Immature natural killer cell (primary cell): ENCODE measurements at places on chromosomes 4 and X.

GRCh38 chr4:138241281-138242075 is 671 bp downstream of the SLC7A11 start:
- DNase-seq: no peak

DNA sequence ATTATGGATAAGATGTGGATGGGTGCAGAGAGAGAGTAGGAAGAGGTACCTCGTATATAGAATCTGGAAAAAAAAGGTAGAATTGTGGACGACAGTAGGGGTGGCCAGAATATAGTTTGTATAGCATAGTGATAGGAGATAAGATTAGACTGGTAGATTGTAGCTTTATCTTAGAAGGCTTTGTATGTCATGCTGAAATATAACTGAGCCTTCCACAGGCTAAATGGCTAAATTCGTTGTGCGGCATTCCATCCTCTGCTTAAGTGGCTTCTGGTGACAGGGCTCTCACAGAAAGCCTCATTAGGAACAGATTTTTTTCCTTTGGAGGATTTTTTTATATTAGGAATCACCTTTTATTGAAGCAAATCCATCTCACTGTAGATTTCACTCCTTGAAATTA is 142.3 kb upstream of the BMPR1B start:
- DNase-seq: no peak

GRCh38 chr4:139503622-139504166 is 49.8 kb downstream of the RAB33B start:
- DNase-seq: no peak

GRCh38 chr4:125200556-125200955 is 114.2 kb upstream of the FAT4 start:
- no peak for DNase-seq

DNA sequence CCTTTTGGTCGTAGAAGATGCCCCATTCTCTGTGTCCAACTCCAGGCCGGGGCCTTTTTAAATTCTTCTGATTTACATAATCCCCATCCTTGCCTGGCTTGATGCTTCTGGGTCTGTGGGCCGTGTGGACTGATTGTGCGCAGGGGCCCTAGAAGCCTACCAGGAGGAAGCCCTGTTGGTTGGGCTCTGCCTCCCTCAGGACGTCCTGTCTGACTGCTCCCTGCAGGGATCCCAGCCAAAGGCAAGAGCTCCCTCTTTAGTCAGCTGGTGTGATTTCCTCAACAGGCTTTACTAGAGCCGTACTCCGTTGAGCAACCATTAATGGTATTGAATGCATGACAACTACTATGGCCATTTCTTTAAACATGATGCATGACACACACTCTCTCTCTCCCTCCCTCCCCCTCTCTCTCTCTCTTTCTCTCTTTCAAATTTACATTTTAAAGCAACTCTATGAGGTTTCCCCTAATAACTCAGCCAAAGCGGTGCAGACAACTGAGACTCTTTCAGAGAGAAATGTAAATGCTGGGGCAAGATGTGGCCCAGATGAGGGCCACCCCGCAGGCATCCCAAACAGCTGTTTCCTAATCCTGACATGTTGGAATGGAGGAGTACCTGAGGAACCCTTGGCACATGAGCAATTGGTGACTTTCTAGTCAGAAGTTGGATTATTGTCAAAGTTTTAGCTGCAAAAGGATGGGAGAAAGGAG is 117.3 kb downstream of the DRD5 start:
- no peak for DNase-seq

DNA sequence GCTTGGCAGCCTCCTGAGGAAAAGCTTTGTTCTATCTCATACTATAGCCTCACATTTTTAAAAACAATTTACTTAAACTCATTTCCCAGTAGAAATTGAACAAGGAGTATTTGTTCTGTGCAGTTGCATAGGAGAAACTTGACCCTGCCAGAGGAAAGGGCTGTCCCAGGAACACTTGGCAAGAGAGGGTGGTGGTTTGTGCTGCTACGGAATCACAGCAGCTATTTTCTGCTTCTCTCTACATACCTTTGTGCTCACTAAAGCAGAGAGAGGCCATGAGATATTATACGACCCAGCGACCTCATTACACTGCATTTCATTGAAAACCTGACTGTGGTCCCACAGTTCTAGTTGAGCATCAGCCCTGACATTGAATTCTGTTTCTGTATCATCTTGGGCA is 83.1 kb upstream of the LANCL3 start:
- DNase-seq: no peak

GRCh38 chr4:117634716-117635115 is 399.6 kb upstream of the NDST3 start:
- DNase-seq: no peak

GRCh38 chr4:6773616-6774540 is 8.6 kb upstream of the KIAA0232 start:
- DNase-seq: no peak

DNA sequence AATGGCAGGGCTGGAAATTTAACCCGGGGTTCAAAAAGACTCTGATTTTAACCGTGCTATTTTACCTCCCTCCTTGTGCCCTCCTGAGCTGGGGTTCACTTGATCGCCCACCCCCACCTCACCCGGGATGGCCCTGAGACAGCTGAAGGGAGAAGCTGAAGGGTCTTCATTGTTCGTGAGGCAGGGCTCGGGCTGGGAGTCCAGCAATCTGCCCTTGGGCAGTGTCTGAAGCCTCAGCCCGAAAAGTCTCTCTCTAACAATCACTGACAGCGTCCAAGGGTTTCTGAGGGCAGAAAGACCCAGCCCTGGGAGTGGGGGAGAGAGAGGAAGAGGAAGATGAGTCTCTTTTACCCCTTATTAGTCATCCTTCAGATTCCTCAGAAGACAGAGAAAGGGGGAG is 39.4 kb upstream of the PHOX2B start:
- DNase-seq: no peak

- no peak for DNase-seq
These were observed 208.2 kb downstream of the APBB2 start for GRCh38 chr4:41006141-41006540.

DNA sequence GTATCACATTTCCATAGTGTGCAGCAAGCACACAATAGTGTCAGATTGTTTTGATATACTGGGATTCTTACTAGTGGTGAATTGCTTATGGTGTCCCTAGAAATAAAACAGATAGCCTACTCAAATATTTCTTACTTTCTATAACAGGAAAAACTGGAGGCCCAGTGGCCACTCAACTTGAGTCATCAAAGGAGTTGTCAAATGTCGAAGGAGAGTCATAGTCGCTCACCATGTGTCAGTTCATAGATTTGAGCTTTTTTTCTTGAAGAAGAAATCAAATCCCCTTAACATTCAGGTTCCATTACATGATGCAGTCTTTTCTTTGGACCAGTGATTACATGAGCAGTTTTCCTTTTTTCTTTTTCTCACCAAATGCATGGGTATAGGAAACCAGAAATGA is 1271.0 kb downstream of the RAPGEF2 start:
- no peak for DNase-seq

GRCh38 chr4:98657531-98658286 is 702 bp downstream of the TSPAN5 start:
- DNase-seq: peak; percentile 29

GRCh38 chr4:10403633-10404445 is 53.4 kb downstream of the ZNF518B start:
- peak; percentile 3 for DNase-seq

DNA sequence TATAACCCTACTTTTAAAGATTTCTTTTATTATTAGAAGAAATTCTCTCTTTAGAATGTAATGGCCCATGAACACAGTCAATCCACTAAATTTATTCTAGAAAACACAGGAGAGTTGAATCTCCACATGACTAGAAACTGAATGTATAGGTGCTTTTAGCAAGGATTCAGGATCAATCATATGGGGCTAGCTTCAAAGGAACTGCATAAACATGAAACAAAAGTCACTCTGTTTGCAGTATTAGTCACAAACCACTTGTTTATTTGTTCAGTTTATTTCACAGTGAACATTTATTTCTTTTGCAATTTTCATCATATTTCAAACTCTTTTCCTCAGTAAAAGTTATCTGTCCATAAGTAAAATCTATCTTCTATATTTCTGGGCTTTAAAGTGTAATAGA is 1604.6 kb downstream of the PCDH18 start:
- no peak for DNase-seq

DNA sequence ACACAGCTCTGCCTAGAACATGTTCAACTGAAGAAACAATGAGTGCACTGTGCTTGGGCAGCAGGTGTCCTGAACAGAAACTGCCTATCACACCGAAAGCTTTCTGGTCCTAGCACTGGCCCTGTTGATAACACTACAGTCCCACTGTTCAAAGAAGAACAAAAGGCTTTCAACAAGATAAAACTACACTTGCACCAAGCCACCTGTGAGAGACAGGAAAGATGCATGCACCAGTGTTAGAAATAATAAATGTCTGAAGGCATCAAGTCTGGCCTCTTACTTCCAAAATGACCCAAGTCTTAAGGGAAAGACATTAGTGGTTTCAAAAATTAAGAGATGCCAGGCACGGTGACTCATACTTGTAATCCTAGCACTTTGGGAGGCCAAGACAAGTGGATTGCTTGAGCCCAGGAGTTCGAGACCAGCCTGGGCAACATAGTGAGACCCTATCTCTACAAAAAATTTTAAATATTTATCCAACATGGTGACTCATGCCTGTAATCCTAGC is 68.7 kb downstream of the APBB2 start:
- DNase-seq: no peak

- DNase-seq: no peak
These were observed 64.0 kb upstream of the DDIT4L start for GRCh38 chr4:100254237-100254636.

- DNase-seq: no peak
These were observed 70.3 kb downstream of the SH3RF1 start for GRCh38 chr4:169200361-169201030.

DNA sequence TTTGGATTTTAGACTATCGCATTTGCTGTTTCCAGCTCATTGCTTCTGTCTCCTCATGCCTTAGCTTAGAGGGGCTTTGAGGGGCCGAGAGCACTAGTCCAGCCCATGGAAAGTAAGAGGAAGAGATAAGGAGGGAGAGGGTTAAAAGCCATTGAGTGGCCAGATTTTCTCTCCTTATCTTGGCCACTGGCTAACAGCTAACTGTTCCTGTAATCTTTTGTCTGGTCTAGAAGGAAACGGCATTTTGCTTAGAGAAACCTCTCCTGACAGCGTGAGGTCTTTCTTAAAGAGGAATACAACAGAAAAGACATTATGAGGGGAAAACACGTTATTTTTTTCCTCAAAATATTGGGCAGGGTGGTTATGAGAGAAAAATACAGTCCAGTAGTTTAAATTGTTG is 7.9 kb downstream of the GPR101 start:
- DNase-seq: no peak

DNA sequence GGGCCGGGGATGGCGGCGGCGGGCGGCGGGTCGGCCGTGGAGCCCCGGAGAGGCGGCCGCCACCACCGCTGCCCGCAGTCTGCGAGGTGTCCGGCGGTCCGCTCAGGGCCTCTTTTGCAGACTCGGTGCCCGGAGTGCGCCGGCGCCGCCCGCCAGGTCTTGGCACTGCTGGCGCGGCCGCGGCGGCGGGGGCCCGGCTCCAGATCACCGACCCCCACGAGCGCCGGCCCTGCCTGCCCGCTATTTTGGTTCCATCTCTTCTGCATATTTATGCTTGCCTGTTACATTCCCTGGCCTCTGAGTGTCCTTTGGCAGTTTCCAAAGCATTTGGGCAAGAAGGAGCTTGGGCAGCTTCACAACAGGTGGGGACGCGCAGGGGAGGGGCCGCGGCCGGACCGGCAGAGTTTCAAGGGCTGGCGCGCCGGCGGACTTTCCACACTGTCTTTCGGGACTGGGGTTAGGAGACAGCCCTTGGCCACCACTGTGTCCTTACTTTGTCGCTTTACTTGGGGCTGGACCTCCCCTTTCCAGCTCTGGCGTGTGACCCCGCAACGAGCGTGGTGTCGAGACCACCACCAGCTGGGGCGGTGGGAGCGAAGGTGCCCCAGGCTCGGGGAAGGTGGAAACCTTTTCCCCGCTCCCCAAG is 668 bp upstream of the TAPT1 start:
- no peak for DNase-seq

DNA sequence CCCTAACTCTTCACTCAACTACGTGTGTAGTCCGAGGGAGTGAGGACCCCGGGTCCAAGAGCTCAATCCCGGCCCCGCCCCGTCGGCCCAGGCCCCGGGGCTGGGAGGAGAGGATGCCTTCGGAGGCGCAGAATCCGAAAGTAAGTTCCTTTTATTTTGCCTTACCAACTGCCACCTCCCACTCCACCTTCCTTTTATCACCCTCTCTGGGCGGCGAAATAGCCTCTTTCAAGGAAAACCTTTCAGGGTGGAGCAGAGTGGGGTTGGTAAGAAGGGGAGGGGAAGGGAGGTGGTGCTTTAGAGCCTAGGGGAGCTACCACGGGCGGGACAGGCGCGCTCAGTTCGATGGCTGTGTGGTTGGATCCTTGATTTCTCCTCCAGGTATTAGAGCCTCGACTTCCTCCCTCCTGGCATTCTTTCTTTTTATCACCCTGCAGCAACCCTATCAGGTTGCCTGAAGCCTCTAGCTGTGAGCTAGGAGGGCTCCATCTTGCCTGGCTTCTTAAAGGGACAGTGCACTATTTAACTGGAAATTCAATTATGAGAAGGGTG is 191.2 kb downstream of the RRAGB start:
- DNase-seq: no peak

DNA sequence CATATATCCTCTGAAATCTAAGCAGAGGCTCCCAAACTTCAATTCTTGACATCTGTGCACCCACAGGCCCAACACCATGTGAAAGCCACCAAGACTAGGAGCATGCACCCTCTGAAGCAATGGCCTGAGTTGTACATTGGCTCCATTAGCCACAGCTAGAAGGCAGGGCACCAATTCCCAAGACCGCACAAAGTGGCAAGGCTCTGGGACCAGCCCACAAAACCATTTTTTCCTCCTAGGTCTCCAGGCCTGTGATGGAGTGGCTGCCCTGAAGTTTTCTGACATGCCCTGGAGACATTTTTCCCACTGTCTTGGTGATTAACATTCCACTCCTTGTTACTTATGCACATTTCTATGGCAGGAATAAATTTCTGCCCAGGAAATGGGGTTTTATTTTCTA is 232.2 kb upstream of the GRID2 start:
- no peak for DNase-seq

GRCh38 chrX:108091878-108092291 is 307 bp downstream of the ATG4A start:
- no peak for DNase-seq

GRCh38 chr4:17055788-17056187 is 157.3 kb upstream of the LDB2 start:
- no peak for DNase-seq

DNA sequence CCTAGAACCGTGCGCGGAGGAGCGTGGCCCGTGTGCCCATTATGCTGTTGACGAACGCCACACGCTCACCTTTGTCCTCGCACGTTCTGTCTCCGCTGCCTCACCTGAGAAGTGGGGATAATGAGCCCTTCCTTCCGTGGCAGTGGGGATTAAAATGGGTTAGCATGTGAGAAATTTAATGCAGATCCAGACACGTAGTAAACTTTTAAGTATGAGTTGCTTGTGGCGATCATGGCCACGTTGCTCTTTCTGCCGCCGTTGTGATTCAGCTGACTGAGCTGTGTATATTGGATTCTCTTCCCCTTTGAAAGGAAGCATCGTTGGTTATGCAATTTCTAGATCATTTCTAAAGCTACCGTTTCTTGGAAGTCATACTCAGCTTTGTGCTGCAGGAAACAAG is 16.5 kb downstream of the TBC1D14 start:
- DNase-seq: no peak
